Omental fat pad (tissue), 4 donors: ENCODE measurements at places on chromosomes 12 and 14.

- DNase-seq, result no peak
Measured at GRCh38 chr12:67035121-67035520, 234.0 kb upstream of the CAND1 start.

DNA sequence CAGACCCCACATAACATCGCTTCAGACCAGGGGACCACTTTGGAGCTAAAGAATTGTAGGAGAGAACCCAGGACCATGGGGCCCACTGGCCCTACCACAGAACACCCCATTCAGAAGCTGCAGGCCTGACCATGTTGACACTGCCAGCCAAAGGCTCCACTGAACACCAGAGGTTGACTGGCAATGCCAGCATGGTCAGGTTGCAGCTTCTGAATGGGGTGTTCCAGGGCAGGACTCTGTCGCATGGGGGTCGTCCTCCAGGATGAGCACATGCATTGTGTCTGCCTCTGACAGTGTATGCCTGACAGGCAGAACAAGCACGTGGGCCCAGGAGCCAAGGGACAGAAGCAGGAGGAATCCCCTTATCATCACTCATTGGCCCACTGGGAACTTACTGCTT lies 34.1 kb downstream of the DIO3 start:
- DNase-seq, result no peak

DNA sequence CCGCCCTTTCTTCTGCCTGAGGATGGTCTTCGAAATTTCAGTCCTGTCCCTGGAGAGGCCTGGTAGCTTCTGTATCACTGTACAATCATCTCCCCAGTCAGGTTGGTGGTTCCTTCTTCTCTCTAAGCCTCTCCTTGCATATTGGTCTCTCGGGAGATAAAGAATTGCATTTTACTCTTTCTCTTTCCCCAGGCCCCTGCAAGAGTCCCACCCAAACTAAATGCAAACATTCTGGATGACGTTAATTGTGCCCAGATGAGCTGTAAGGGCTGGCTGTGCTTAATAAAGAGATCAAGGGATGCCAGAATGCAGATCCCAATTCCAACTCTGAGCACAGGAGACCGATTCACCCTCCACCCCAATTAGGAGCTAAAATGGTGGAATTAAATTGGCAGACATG lies 835.4 kb upstream of the TMEM132C start:
- no peak for DNase-seq

GRCh38 chr12:110917467-110917866 lies 2.9 kb downstream of the MYL2 start:
- no peak for DNase-seq

DNA sequence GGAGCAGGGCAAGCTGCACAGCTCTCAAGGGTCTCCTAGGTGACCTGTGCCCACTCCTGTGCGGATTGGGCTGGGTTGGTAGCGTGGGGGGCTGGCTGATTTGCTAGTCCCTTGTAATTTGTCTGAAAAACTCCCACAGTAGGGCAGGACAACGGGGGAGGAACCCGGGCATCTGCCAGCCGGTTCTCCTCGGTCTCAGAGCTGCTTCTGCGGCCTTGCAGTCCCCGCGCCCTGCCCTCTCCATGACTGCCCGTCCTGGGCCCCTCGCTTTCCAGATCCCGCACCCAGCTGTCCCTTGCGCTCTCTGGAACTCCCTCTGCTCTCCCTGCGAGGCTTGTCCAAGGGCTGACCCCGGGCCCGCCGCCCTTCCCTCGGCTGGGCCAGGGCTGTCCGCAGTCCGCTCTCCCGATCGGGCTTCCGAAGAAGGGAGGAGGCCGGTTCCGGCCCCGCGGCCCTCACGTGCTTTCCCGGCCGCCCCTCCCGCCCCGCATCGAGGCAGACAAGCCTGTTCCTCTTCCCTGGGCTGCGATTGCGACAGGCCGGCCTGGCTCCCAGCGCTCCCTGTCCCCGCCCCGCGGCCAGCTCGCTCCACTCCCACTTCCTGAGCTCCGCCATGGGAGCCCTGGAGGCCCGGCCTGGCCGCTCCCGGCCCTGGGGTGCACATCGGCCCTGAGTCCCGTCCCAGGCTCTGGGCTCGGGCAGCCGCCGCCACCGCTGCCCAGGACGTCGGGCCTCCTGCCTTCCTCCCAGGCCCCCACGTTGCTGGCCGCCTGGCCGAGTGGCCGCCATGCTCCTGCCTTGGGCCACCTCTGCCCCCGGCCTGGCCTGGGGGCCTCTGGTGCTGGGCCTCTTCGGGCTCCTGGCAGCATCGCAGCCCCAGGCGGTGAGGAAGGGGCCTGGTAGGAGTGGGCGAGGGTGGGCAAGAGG lies at the start of gene LTBR:
Gene LTBR (plus strand): TSS at position 591 of the 927 bp plus-strand sequence. CDS start 197 bp downstream, at position 788.
- DNase-seq, result peak; percentile 75

DNA sequence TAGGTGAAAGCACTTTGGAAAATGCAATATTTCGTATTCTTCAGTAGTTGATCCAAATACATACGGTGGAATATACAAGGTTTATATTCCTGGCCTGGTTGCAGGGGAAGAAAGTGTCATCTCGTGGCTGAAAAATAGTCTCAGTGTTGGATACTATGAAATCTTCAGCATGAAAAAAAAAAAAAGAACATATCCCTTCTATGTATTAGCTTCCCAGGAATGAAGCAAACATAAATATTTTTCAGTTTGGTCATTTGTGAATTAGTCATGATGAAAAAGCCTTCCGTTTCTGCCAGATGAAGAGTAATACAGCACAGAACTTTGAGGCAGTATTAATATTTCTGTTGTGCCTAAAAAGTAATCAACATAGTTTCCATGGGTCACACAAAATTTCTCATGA lies 36.7 kb downstream of the FLRT2 start:
- DNase-seq, result no peak

DNA sequence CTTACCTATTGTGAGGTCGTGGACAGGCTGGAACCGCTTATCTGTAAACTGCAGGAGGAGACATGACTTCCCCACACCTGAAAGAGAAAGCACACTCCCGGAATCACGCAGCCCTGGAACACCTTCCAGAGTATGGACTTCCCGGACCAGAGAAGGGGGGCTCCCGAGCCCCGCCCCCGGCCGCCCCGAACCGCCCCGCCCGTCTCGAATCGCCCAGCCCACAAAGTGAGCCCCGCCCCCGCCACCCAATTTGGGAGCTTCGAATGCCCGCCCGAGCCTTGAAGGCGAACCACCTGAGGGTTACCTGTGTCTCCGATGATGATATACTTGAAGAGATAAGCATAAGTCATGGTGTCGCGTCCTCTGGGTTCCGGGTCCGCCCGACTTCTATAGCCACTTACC lies 235 bp downstream of the RAB2B start:
- peak; percentile 83 for DNase-seq

DNA sequence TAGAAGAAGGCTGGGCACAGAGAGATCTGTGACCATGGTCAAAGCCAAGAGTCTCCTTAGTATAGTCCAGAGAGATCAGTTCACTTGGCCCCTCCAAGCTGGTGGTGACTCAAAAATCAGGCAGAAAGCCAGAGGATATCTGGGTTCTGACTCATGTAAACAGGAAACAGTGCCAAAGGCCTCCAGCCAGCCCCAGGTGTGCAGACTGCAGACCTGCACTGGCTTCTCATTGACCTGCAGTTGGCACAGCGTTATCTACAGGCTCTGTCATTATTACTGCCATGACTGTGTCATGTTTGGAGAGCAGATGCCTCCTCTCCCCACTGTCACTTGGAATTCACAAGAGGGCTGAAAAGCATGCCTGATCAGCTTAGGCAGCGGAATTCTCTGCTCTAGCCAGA lies 295.7 kb upstream of the PRKD1 start:
- DNase-seq, result peak; percentile 41

GRCh38 chr12:70002097-70002911 lies 177.3 kb downstream of the MYRFL start:
- no peak for DNase-seq

DNA sequence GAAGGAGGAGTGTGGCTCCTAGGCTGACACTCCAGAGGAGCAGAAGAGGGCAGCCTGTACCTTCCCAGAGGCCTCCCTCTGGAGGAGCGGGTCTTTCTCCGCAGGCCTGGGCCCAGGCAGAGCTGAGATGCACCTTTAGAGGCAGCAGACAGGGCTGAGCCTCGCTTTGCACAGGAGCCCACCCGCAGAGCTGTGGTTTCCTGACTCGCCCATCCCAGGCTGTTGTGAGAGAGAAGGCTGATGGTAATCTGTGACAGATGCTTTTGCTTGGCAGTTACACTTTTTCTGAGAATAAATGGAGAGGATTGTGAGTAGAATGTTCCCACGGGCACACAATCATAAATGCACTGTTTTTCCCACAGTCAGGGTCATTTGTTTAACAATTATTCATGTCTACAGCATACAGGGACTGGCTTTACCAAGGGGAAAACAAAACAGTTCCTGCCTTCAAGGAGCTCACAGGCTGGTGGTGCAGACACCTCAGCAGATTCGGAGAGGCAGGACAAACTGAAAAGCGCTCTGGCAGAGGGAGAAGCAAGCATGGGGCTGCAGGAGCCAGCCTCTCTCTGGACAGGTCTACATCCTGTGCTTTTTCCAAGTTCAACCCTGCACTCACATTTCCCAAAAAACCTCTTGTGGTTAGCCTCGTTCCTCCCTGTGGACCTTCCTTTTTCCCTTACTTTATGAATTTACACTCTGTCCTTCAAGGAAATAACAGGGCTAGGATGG lies 13.9 kb downstream of the EVL start:
- no peak for DNase-seq

- DNase-seq, result no peak
Measured at GRCh38 chr14:55620277-55620676, 40.3 kb downstream of the KTN1 start.

DNA sequence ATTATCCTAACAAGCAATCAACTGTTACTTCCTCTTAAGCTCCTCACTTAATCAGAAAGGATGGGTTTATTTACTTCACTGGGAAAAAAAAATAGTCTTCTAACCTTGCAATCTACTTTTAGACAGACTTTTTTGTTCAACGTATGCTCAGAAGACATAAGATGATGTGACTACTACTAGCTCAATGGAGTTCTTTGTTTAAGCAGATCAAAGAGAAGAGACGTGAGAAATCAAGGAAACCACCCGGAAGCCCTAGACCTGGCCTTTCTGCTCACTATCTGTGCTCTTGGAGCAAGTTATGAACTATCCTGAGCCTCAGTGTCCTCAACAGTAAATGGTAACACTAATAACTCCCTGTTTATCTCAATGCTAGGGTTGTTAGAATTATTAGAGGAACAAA lies 78.5 kb downstream of the ARMH4 start:
- no peak for DNase-seq

DNA sequence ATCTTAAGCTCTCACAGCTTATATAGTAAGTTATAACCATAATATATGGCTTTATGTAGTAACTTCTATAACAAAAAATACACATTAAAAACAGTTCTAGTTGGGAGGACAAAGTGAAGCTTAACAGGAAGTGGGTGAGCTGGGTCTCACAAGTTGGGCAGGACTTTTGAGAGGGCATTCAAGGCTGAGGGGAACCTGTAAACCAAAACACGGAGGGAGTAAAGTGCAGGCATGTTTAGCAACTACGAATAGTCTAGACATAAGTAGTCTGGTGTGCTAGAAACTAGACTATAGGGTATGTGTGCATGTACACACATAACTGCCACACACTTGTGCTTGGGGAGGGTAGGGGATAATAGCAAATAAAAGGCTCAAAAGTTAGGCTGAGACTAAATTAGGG lies 14.2 kb upstream of the NEK9 start:
- DNase-seq, result no peak
